ENCODE measurements at places on chromosomes 7 and 10.

GRCh38 chr10:123800821-123801220 lies 90.8 kb downstream of the CPXM2 start:
- no peak for DNase-seq

GRCh38 chr10:22681783-22682183 lies 32.6 kb downstream of the PIP4K2A start:
- DNase-seq, result no peak

GRCh38 chr10:129741280-129741977 lies 222.6 kb downstream of the EBF3 start:
- DNase-seq, result no peak

- DNase-seq, result no peak
Observed at GRCh38 chr10:70007116-70007820, 45.4 kb upstream of the MACROH2A2 start.

GRCh38 chr10:53754596-53755250 lies 982.1 kb upstream of the MBL2 start:
- DNase-seq, result no peak

DNA sequence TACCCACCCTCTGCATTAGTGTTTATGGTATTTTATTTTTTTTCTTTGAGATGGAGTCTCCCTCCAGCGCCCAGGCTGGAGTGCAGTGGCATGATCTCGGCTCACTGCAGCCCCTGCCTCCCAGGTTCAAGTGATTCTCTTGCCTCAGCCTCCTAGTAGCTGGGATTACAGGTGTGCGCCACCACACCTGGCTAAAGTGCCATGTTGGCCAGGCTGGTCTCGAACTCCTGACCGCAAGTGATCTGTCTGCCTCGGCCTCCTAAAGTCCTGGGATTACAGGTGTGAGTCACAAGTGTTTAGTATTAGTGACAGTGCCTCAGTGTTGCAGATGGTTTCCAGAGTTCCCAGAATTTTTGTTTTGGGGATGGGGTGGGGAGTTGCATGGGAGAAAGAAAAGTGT lies 120.3 kb downstream of the NPY start:
- no peak for DNase-seq
